ENCODE measurements at places on chromosomes 7 and 10.

- DNase-seq: no peak
These were observed 2.0 kb upstream of the FEZF1 start for GRCh38 chr7:122306320-122307227.

DNA sequence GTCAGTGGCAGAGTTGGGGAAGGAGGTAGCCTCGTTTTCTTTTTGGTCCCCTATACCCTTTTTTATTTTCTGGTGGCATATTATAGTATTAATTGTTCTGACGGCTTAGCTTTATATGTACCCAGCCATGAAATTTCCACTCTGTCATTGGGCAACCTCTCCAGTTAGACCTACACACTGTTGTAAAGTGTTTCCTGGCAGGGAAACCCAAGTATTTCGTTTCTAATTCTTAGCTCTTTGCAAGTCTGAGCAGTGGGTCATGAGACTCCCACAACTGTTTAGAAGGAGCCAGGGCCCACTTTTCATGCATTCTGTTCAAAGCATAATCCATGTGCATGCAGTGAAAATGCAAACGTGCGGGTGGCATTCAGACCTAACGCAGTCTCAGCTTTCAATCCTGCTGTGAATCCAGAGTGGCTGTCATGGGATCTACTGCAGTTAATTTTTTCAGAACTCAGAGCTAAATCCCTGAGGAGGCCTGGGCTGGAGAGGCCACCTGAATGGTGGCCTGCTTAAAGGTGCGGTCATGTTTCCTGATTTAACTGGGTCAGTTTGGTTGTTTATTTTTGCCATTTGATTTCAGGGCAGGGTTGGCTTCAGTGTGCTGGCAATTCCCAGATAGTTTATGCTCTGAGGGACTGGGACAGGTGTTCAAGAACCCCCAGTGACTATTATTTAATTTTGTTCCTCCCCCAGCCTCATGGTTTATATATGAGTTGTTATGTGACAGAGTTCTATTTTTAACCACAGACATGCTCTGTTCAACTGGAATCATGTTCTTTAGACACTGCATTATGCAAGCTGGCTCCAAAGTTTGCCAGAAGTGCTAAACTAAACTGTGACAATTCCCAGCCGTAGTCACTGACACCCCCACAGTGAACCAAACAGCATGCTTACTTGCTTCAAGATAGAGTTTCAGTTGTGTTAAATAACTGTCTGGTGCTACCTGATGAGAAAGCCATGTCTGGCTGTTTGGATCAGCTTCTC, 27.4 kb upstream of the SYPL1 start:
- no peak for DNase-seq

- no peak for DNase-seq
These were observed 132.1 kb downstream of the KLF6 start for GRCh38 chr10:3652886-3653285.

GRCh38 chr10:57968328-57969016, 299.2 kb downstream of the IPMK start:
- DNase-seq: no peak
